ENCODE measurements at places on chromosomes 11 and 22. TPM values are rescaled to one million over a fixed set of nuclear protein-coding genes. Genes with fewer than 3 reads are reported as not detected.

Gene SEZ6L
- 0.10 TPM for polyA plus RNA-seq

GRCh38 chr11:25065746-25066145 is 568.9 kb downstream of the LUZP2 start:
- H3K4me1 ChIP-seq: no peaks in the 10 kb centered on the region
- H3K27me3 ChIP-seq: no peaks in the 10 kb centered on the region
- no peak overlapping the region for H3K27ac ChIP-seq
- H3K4me3 ChIP-seq: no peak overlapping the region
- no peaks in the 10 kb centered on the region for H3K36me3 ChIP-seq

DNA sequence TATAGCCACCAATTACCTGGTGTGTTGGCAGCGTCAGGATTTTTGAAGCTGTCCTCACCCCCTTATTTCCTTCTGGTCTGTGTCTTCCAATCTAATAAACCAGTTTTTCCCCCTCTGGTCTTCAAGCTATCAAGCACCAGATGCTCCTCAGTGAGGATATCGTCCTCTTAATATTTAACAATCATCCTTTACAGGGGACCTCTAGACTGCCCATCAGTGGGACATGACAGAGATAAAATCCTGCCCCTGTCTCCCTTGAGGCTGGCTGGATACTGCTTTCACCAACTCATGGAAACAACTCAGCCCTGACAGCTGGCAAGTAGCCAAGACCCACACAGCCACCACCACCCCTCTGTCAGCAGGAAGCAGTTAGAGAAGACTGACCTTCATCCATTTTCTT is 421.0 kb upstream of the API5 start:
- peaks cover 6% of the 10 kb centered on the region for H3K4me1 ChIP-seq
- H3K27me3 ChIP-seq: no peaks in the 10 kb centered on the region
- no peaks in the 10 kb centered on the region for H3K36me3 ChIP-seq
- peak; percentile 59 for DNase-seq
- H3K4me3 ChIP-seq: no peak overlapping the region

DNA sequence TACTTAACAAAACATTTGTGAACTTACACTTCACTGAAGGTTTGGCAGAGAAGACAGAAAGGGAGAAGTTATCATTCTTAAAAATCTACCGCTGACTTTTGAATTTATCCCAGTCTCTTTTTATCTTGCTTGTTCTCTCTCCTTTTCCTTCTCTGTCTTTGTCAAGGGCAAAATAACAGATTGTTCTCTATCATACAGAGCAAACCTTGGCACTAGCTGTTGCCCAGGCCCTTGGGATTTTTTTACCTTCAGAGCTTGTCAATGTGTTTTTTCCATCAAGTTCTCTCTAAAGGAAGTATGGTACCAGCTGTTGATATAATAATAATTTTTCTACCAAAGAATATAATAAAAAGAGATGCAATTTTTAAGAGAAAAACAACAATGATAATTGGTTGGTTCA is 67.2 kb downstream of the PPME1 start:
- no peaks in the 10 kb centered on the region for H3K4me1 ChIP-seq
- no peak for DNase-seq
- peaks cover 59% of the 10 kb centered on the region for H3K36me3 ChIP-seq
- H3K4me3 ChIP-seq: no peak overlapping the region
- no peak overlapping the region for H3K27ac ChIP-seq

Measured in SK-N-SH (cell line).